Activated T-cell treated with anti-CD3 and anti-CD28 coated beads for 1 hour (primary cell): ENCODE measurements at places on chromosomes 7 and 10.

GRCh38 chr10:122140461-122140902 lies 130.6 kb upstream of the BTBD16 start:
- no peak for DNase-seq

GRCh38 chr10:132516771-132517725 lies 20.5 kb upstream of the INPP5A start:
- no peak for DNase-seq

- DNase-seq, result no peak
Observed at GRCh38 chr10:16713290-16713689, 103.9 kb downstream of the RSU1 start.

GRCh38 chr7:142876236-142876960 lies 9.1 kb downstream of the TRPV6 start:
- DNase-seq, result no peak

DNA sequence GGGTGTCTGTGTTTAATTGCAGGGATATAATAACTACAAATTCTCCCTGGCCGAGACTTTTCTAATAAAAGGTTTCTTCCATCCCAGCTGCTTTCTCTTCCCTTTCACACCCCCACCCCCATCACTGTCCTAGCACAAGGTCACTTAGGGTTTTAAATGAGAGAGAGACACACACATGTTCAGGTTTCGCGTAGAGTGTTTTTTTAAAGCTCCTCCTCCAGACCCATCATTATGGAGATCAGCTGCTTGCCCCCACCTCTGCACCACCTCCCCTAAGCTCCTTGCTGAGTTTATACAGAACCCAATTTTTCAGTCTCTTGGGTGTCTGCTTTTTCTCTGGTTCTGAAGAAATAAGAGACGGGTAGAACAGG lies 18.6 kb downstream of the LRMDA start:
- DNase-seq, result no peak

- no peak for DNase-seq
Observed at GRCh38 chr7:2997014-2997413, 46.7 kb downstream of the CARD11 start.

DNA sequence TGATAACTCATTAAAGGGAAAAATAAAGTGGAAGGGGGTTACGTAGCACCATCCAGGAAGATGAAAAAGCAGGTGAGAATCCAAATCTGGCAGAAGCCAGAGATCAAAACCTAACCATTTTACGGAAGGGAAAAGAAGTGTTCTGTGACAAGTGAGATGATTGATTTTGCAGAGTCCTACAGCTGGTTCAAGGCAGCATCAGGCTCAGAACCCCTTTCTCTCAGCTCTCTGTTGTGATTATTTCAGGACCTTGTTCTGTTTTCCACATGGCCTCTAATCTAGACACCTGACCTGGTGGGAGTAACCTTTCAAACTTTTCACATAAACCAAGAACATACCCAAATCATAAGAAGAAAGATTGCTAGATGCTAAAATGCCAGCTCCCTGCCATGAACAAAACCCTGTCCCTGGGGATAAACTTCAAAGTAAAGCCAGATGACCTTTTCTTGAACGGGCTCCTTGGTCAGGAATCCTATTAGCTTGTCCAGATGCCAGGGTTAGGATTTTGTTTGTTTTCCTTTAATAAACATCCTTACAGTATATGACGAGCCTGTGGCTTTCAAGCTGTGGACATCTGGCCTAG lies 5.9 kb downstream of the DUSP5 start:
- DNase-seq, result no peak

GRCh38 chr7:7099584-7100014 lies 82.7 kb upstream of the C1GALT1 start:
- no peak for DNase-seq

DNA sequence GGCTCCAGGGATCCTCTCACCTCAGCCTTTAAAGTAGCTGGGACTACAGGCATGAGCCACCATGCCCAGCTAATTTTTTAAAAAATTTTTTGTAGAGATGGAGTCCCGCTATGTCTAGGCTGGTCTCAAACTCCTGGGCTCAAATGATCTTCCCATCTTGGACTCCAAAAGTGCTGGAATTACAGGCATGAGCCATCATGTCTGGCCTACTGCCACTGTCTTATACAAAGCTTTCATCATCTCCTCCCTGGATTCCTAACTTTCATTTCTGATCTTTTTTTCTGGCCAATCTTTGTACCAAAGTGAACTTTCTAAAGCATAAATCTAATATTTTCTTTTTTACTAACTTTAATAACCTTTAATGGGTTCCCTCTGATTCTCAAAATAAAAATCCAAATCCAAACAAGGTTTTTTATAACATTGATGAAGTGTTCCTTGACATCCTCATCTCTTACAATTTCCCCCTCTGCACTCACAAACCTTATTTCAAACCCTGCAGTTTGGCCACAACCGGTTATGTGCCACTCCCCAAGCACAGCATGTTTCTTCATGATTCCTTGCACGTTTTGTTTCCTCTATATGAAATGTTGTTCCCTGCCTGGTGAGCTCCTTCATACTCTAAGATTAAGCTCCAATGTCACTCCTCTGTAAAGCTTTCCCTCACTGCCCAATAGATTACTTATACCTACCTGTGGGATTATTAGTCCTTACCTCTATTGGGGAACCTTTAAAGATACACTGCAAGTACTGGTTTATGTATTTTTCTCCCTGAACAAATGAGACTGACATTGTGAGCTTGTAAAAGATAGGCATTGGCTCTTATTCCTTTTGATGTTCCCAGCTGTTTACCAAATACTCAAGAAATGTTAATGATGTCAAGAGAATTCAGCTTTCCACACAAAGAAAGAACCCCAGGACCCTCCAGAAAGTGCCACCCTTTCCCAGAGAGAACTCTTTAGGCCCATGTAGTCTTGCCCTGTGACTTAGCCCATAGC lies 101.7 kb downstream of the HOXA1 start:
- no peak for DNase-seq

DNA sequence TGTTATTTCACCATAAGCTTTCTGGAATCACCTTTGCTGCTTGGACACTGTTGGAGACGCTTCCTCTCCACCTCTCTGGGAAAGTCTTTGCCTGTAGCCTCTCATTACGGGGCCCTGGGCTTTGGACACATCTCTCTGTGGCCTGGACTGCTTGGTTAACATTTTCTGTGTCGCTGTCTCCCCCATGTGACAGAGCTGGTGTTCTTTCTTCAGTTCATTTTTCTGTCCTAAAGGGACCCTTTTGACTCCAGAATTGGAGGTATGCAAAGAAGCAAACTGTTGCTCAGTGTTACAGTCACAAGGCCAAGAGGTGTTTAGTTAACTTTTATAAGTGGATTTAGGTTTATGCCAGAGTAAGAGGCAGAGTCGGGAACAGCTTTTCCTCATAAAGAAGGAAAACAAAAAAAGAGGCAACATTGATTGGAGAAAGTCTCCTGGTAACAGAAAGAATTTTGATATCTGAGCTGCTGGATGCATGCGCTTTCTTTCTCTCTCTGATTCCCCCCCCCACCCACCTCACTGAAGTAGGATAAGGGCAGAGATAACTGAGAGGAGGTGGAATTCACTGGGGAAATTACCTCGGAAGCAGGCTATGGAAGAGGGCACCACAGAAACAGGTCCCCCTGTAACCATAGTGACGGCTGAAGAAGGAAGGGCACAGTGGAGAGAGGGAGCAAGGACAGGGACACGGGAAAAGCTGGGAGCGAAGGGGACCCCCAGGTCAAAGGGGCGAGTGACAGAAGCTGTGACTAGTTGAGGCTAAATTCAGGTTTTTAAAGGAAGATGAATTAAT lies 57.8 kb downstream of the LGI1 start:
- no peak for DNase-seq

DNA sequence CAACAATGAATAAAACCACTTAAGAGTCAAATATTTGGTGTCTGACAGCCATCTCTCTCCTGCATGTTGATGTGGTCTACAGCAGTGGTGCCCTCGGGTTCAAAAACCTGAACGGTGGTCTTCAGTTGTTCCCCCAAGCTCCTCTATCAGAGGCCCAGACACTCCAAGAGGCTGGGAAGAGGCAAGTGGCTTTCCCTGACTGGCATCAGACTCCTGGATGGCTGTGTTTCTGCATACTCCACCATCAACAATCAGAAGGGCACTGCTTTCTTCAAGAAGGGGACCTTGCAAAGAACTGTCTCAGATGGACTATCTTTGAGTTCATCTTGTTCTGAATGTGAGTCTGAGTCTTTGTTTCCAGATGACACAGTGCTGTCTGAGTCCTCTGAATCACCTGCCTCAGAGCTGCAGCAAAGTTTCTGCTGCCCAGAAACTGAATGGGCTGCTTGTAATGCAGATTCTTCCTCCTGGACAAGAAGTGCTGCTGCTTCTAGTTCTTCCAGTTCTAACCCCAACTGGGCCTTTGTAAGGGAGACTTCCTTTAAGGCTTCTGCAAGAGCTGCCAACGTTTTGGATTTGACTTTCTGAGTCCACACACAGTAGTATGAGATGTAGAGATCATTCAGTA lies 5.9 kb upstream of the SGMS1 start:
- DNase-seq, result no peak

DNA sequence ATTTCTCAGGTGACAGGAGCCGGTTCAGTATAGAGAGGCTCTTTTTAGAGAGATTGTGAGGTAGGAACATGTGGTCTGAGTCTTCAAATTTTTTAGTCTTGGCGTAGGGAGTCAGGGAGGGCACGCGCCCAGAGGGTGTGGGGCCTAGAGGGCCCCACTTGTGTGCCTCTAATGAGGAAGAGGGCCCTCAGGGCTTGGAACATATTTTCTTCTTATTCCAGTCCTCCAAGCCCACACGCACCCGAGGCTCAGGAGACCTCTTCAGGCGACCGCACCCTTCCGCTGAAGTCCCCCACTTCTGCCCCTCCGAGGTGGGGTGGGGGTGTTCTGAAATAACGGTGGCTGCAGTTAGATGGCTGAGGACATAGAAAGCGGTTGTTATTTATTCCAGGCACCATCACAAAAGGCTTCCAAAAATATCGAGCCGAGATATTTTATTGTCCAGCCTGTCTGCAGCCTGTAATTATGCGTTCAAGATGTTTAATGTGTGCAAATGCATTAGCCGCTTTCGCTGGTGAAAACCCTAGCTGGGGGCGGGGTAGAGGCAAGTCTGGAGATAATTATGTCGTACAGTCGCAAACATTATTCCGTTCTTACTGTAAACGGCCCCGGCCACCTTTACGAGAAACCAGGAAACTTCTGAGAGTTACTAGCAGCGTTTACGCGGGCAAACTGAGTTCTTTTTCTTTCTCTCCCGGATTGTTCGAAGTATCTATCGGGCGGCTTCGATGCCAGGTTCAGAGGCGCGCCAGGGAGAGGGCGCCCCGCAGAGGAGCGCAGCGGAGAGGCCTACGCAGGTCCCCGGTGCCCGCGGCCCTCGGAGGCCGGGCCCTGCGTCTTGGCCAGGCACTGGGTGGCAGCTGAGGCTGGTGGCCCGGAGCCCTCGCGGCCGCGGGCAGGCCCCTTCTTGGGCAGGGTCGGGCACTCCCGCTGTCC lies 12.9 kb upstream of the HOXA13 start:
- DNase-seq, result no peak

DNA sequence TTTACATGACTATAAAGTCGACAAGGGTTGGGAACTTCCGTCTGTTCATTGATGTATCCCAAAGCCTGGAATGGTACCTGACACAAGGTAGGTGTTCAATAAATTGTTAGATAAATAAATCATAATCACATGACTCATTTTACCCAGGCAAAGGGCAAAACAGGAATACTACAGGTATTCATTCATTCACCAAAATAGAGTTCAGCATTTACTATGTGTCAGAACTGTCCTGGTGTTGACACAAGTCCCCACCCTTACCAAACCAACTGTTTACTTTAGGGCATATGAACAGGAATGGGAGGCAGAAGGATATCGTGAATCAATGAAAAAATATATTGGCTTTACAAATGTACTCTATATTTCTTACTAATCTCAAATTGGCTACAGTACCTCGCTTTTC lies 666 bp upstream of the YAE1 start:
- no peak for DNase-seq

GRCh38 chr7:40763319-40764287 lies 628.8 kb downstream of the SUGCT start:
- no peak for DNase-seq

DNA sequence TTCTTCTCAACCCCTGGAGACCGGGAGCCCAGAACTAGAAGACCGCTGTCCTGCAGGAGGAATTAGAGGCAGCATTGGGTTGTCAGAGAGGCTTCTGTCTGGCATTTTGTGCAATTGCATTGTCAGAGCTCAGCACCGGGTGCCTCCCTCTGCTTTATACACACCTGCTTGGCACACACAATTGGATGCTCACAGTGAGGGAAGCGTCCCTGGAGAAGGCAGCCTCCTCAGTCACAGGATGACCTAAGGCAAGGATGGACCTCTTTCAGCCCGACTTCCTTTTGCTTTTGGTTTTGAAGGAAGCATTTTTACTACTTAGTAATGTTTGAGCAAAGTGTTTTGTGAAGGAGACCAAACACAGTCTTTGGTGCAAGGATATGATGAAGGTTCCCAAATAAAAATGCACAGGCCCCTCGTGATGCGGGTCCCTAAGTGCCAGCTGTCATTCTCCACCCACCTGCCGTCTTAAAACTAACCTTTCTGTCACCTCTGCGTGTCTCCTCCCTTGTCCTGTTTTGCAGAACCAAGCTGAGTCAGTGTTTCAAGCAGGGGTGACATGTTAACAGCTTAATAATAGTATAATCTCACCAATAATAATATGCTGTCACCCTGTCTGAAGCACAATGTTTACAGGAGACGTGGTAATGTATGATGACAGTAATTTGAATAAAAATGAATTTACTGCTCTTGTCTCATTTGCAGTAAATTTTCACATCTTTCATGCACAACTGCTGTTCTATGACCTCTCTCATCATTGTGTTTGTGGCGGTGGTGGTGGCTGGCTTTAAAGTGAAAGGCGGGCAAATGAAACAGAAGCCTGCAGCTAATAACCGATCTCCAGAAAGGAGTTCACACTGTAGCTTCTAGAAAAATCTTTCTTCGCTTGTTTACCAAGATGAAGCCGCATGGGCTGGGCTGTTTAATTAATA lies 430.2 kb upstream of the MKI67 start:
- DNase-seq, result no peak

DNA sequence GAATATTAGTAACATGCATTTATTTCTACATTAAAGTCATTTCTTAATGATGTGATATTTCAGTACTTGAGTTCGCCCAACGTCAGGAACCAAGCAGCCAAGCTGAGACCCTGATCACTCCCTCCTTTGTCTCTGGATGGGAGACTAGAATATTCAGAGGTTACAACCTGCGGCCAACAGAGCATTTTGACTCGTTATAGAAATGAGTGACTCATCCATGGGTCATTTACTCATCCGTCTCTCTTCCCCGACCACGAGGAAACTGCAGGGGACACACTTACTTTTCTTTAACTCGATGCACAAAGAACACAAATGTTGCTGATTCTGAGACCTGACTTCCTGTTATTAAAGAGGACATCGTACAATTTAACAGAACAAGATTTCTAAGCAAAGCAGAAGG lies 343.3 kb downstream of the FRMD4A start:
- no peak for DNase-seq

DNA sequence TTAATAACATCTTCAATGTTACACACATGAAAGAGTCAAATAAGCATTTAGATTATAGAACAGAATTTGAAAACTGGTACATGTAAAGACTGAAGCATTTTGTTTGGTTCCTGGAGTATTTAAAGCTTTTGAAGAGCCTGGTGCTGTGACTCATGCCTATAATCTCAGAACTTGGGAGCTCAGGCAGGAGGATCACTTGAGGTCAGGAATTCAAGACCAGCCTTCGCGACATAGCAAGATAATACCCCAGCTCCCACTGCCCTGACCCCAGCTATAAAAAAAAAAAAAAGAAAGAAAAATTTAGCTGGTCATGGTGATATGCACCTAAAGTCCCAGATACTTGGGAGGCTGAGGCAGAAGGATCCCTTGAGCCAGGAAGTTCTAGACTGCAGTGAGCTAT lies 87.8 kb downstream of the HDAC9 start:
- no peak for DNase-seq

GRCh38 chr7:70577078-70577477 lies 554.9 kb upstream of the GALNT17 start:
- DNase-seq, result no peak

GRCh38 chr7:12623885-12624498 lies 53.5 kb downstream of the SCIN start:
- no peak for DNase-seq
